ENCODE measurements at places on chromosomes 6 and 20.

GRCh38 chr6:63188828-63189227 lies 22.4 kb upstream of the FKBP1C start:
- no peak for DNase-seq

DNA sequence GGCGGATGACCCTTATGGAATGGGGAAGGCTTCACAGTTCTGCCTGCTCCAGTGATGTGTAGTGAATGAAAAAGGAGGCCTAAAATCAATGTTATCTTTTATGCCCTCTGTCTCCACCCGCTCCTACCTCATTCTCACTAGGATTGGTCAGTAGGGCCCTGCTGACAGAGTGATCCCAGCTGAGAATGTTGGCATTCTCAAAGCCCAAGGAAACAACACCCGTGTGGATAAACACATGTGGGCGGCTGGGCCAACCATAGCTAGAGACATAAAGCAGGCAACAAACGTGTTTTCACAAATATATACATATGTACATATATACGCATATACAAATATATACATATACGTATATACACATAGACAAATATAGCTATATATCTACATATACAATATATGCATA lies 4.5 kb downstream of the RIPK1 start:
- no peak for DNase-seq

DNA sequence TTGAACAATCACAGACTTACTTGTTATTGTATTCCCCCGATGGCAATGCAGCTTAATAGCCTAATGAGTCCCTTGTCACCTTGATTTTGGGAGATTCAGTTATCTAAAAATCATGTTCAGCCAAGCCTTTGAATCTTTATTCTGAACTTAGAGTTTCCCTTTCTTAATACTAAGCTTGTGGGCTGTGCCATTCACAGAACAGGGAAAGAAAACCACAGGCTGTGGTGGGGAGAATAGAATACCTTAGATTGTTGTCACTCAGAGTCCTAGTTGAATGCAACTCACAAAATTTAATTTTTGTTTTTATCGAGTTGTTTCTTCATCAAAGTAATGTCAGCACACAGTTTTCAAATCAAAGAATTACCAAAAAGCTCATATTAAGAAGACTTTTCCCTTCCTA lies 37.4 kb downstream of the RFPL4B start:
- no peak for DNase-seq

DNA sequence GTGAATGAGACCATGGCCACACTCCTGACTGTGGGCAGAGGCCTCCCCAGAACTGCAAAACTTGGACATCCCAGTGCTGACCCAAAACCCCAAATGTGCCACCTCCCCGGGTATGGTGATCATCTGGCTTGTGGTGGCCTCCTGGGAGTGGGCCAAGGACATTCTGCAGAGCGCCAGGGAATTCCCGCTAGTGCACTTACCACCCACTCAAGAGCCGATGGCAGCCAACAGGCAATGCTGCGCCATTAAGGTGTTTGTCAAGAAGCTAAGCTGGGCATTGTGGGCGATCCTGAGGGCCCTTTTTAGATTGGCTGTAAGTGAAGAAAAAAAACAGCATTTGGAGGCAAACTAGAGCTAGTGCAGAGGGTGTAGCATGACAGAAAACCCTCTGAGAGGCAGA lies 9.4 kb downstream of the MMP24 start:
- no peak for DNase-seq

DNA sequence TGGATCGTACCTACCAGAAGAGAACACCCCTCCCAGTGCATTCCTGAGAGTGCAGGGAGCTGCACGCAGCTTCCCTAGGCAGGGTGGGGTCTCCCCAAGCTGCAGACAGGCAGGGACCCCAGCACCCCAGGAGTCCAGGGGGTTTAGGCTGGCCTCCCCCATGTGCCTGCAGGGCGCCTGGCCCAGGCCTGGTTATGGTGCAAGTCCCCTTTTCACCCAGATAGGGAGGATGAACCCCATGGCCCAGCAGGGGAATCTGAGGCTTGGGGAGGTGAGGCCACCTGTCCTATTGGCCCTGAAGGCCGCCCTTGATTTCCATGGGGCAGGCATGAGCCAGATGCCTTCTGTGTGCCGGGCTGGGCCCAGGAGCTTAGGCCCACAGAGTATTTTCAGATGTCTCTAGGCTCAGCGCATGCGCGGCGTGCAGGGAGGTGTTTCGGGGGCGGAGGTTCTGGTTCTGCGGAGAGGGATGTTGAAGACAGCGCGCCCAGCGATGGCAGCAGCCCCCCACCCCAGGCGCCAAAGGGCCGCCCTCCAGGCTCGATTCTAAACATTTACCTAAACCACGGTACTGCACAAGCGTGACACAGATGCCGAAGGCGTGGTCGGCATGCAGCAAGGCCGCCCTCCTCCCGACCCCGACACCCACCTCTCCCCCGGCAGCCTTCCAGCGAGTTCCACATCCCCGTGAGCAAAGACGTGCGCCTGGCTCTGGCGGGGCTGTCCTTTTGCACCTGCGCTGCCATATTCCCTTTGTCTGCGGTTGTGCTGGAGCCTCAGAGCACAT lies 29.4 kb downstream of the COL20A1 start:
- no peak for DNase-seq

- no peak for DNase-seq
These were observed 922.8 kb downstream of the QKI start for GRCh38 chr6:164337024-164337924.

DNA sequence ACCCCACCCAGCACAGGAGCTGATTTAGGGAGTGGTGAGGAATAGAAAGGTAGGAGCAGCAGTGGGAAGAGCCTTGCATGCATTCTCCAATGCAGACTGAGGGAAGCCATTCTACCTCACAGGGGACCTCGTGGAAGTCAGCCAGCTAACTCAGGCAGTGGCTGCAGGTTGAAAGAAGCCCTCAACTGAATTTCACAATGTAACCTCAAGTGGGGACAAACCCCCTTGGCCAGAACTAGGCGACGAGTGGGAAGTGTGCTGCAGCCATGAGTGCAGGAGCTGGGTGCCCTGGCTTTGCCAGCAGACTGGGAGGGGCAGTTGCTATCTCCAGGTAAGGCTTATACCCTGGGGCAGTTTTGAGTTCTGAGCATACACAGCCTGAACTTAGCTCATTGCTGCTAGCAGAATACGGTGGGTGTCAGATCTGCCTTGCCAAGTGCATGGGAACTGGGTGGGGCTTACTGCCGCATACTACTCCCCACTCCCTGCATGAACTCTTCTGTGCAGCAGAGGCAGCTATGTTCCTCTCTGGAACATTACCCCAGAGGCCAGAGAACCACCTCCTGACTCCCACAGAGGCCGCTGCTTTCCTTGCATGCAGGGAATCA lies 126.5 kb downstream of the CDK19 start:
- no peak for DNase-seq

DNA sequence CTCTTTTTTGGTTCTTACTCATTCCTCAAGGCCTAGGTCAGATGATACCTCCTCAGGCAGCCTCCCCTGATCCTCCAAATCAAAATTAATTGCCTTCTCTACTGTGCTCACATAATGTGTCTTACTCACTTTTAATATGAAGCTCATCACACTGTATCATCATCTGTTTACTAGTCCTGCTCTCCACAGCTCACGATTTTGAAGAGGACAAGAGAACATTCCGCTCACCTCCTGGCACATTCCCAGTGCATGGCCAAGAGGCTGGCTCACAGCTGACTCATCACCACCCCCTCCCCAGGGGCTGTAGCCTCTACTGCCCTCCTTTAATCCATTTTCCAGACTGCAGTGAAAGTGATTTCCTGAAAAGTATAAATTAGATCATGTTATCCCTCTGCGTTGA lies 133.1 kb downstream of the ALDH8A1 start:
- no peak for DNase-seq

GRCh38 chr6:141097471-141097870 lies 1035.3 kb upstream of the GJE1 start:
- DNase-seq: no peak

DNA sequence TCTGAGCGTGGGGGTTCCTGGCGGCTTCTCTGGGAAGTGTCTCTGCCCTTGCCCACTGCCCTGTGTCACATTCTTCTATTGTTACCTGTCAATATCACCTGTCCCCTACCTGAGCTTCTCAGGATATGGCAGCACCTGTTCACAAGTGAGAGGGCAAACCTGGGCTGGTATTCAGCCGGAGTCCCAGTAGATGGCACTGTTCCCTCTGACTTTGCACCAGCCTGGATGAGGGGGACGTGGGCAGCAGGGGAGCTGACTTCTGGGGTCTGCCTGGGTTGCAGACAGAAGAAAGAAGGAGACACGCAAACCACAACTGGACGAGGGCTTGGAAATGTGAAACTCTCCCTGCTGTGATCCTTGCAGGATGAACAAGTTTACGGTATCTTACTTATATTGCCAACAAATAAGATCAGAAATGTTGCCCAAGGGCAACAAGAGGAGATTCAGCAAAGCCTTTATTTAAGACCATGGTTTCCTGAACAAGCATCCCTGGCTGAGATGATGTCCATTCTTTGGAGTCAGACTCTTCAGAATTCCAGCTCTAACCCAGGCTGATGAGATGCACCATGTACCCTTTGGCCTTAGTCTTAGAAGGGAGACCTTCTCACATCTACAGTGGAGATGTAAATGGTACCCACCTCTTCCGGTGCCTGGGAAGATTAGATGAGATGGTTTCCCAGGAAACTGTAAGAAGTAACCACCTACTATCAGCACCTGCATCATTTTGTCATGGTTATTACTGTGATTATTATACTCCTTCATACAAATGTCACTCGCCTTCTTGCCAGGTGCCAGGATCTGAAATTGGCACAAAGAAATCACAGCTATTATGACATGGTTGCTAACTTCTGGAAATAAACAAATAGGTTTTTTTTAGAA lies 400.0 kb upstream of the CDH4 start:
- DNase-seq: peak; percentile 30

- DNase-seq: no peak
These were observed 14.8 kb downstream of the SLCO4A1 start for GRCh38 chr20:62656919-62657588.

- no peak for DNase-seq
These were observed 5.6 kb downstream of the FILIP1 start for GRCh38 chr6:75488033-75488432.

DNA sequence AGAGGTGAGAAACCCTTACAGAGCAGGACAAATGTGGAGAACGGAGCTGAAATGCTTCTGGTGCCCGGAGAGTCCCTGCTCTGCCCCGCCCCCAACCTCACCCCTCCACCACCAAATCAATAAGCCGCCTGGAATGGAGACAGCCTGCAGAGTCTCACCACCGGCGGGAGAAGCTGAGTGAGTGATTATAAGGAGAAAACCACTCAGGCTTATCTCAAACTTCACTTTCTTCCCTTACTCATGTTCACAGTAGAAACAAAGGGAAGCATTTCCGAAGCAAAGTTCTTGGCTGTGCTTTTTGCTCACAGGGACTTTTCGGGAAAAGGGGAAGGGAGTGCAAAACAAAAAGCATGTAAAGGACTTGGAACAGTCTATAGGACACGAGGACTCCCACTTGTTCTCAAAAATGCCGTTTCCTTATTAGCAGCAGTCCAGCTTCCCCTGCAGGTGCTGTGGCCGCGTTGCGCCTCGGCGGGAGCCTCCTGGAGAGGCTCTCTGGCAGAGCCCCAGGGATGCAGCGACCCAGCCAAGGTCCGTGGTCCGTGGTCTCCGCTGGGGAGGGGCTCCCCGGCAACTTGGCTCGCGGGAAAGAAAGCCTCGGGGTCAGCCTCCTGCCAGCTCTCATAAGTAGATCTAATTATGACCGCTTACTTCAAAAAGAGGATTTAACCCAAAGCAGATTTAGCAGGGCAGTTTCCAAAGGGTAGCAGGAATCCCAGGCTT lies 64.8 kb upstream of the TMEM30A start:
- peak; percentile 12 for DNase-seq

GRCh38 chr6:40717411-40718057 lies 130.4 kb upstream of the LRFN2 start:
- no peak for DNase-seq

GRCh38 chr6:31328355-31328960 lies 28.5 kb downstream of the HLA-B start:
- no peak for DNase-seq

- peak; percentile 17 for DNase-seq
These were observed 8.6 kb downstream of the NKX2-2 start for GRCh38 chr20:21505161-21505809.

DNA sequence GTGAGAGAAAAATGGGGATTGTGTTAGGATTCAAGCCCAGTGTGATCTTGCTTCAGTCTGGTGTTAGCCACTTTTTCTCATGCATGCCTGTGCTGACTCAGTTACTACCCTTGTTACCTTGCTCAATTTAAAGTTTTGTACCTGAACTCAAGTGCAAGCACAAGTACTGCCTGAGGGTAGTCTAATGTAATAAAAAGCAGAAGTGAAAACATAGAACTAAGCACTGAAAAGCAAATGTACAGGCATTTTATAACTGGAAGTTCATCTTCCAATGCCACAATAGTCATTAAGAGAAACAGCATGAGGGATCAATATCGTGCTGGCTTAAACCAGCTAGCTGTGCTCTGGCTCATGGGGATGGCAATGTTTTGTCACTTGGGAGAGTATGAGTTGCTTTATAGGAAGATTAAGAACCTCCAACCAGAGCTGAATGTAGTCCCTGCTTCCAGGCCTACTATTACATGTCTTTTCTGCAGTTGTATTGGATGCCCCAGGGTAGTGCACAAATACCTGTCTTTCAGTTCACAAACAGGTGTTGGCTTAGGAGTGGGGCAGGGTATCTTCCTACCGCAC lies 48.7 kb downstream of the SLC35F1 start:
- DNase-seq: no peak

GRCh38 chr6:57224769-57225515 lies 2.8 kb upstream of the RAB23 start:
- no peak for DNase-seq

- DNase-seq: no peak
These were observed 118.0 kb downstream of the B3GAT2 start for GRCh38 chr6:70838907-70839285.

DNA sequence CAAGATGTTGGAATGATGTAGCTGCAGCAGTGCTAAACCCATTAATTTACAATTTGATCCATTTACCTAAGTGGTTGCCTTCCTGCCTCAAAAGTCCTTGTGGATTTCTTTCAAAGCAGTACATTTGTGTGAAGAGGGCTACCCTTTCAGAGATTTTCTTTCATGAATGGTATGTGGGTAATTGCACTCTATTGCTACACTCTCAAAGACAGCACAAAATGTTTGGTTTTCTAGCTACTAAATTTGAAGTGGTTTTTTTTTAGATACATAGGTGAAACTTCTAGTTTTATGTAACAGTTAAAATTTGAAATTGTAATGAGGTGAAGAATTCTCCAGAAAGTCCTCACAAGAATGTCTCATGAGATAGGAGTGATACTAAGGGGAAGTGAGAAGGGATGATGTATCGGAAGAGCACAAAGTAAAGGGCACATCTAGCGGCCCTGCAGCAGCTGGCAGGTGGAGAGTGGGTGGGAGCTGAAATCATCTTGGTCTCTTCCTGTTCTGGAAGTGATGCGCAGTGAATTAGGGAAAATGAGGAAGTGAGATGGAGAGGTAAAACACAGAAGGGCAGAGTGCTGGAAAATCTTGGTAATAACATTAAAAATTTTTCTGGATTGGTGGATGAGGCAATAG lies 236.8 kb upstream of the MAN1A1 start:
- no peak for DNase-seq

DNA sequence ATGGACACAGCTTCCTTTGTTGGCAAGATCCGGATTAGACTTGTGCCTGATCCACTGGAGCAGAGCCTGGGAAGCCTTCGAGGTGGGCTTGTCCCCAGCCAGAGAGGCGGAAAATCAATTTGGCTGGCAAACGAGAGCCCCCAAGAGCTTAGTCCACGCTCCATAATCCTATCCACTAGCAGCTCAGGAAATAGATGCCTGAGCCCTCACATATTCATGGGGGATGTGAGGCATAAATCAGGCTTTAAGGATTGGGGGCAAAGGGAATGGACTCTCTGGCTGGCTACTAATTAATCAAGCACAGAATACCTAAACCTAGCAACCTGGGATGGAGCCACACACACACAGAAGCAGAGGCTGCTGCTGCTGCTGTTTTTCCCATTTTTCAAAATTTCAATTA lies 137.9 kb downstream of the PKHD1 start:
- DNase-seq: no peak

Measured in Caki2 (cell line).